A549 treated with AZD2906 at 1 μM for 4 hours (cell line): ENCODE measurements at places on chromosomes 7 and 10. TPM values are rescaled to one million over a fixed set of nuclear protein-coding genes. Genes with fewer than 3 reads are reported as not detected.

The XRCC2 gene
- total RNA-seq, result 3.3 to 4.8 TPM (median 4.2 TPM) in 5 replicates

The RAMP3 gene
- total RNA-seq, result not detected in 5 replicates

The GFRA1 gene
- total RNA-seq, result 8.8 to 10.2 TPM (median 9.7 TPM) in 5 replicates

The CABCOCO1 gene
- total RNA-seq, result 0.16 to 0.50 TPM (median 0.41 TPM) in 5 replicates
